ENCODE measurements at places on chromosomes 7 and 10.
A peak's percentile ranks its signal among the peaks of the same experiment; 100 is the strongest.

DNA sequence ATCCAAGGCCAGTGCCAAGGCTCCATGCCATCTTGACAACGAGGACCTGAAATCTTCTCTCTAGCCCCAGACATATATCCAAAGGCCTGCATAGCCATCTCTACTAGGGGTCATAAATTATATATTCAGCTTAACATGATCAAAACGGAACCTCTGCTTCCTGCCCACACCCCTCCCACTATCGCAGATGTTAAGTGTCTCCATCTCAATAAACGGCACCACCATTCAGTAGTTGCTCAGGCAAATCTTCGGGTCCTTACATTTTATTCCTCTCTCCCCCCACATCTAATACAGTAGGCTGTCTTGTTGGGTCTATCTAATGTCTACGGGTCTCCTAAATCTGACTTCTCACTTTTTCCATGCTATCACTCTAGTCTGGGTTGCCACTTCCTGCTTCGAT lies 201.1 kb upstream of the PLXNA4 start:
- H3K27me3 ChIP-seq = no peaks in the 10 kb centered on the region
- H3K27ac ChIP-seq = no peak overlapping the region
- no peaks in the 10 kb centered on the region for H3K4me1 ChIP-seq
- H3K36me3 ChIP-seq = no peaks in the 10 kb centered on the region
- H3K4me3 ChIP-seq = no peak overlapping the region

GRCh38 chr7:115015619-115016018 lies 93.7 kb downstream of the MDFIC start:
- H3K36me3 ChIP-seq = no peaks in the 10 kb centered on the region
- no peak overlapping the region for H3K27ac ChIP-seq
- no peaks in the 10 kb centered on the region for H3K4me1 ChIP-seq
- H3K27me3 ChIP-seq = no peaks in the 10 kb centered on the region
- peak; percentile 13 for DNase-seq

GRCh38 chr10:131852823-131853609 lies 47.8 kb upstream of the PPP2R2D start:
- peaks cover 1% of the 10 kb centered on the region for H3K27me3 ChIP-seq
- H3K4me1 ChIP-seq = no peaks in the 10 kb centered on the region
- no peak overlapping the region for H3K27ac ChIP-seq
- no peaks in the 10 kb centered on the region for H3K36me3 ChIP-seq
- no peak for DNase-seq

GRCh38 chr10:101529207-101529606 lies 58.9 kb downstream of the POLL start:
- no peak for DNase-seq
- H3K4me1 ChIP-seq = no peaks in the 10 kb centered on the region
- no peak overlapping the region for H3K4me3 ChIP-seq
- H3K27ac ChIP-seq = no peak overlapping the region
- no peaks in the 10 kb centered on the region for H3K27me3 ChIP-seq

- peaks cover 8% of the 10 kb centered on the region for H3K36me3 ChIP-seq
- no peaks in the 10 kb centered on the region for H3K27me3 ChIP-seq
- H3K4me1 ChIP-seq = no peaks in the 10 kb centered on the region
- no peak overlapping the region for H3K4me3 ChIP-seq
These were observed 81.1 kb downstream of the NRP1 start for GRCh38 chr10:33253411-33253810.

GRCh38 chr7:150649080-150649385 lies 16.8 kb upstream of the GIMAP6 start:
- no peak overlapping the region for H3K27ac ChIP-seq
- no peaks in the 10 kb centered on the region for H3K4me1 ChIP-seq
- no peak for DNase-seq
- no peaks in the 10 kb centered on the region for H3K36me3 ChIP-seq
- H3K4me3 ChIP-seq = no peak overlapping the region
- H3K27me3 ChIP-seq = no peaks in the 10 kb centered on the region

DNA sequence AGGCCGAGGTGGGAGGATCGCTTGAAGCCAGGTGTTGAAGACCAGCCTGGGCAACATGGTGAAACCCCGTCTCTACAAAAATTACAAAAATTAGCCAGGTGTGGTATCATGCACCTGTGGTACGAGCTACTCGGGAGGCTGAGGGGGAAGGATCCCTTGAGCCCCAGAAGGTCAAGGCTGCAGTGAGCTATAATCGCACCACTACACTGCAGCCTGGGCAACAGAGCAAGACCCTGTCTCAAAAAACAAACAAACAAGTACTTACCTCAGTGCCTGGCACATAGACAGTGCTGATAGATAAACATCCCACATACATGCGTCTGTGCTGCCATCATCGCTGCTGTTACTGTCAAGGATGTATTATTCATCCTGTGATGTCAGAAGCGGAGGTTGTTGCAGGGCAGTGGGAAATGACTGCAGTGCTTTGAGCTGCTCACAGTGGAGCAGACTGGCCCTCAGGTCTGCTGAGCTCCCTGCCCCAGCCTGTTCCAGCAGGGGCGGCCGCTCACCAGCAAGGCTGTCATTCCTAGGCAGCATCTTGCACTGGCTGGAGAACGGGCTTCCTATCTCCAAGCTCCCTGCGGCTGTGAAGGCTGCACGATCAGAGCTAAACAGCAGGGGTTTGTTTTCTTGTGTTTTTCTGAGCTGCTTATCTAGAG lies 18.6 kb downstream of the FOXK1 start:
- DNase-seq = no peak
- H3K27me3 ChIP-seq = no peaks in the 10 kb centered on the region
- no peaks in the 10 kb centered on the region for H3K4me1 ChIP-seq
- peaks cover 36% of the 10 kb centered on the region for H3K36me3 ChIP-seq
- no peak overlapping the region for H3K4me3 ChIP-seq
- H3K27ac ChIP-seq = no peak overlapping the region

All from small intestine (tissue), 16 donors.